ENCODE measurements at places on chromosomes 6 and 20.

DNA sequence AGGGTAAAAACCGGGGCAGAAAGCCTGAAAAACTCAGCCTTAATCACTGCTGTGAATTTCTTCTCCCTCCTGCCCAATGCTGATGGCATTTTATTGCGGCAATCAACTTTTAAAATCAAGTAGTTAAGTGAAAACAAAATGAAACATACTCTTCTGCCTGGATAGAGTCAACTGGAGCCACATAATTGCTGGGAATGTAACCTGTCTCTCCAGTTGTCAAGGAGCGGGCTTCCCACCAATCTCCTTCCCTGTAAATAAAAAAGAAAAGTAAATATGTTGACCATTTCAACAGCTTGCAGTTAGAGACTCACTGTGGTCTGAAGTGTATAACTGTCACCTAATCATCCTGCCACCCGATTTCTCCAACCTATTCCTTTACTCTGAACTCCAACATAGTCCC is 102.1 kb upstream of the TRAF3IP2 start:
- DNase-seq = no peak

GRCh38 chr6:93182938-93183479 is 236.3 kb downstream of the EPHA7 start:
- no peak for DNase-seq

GRCh38 chr6:2307799-2308198 is 62.4 kb upstream of the GMDS start:
- DNase-seq = no peak

GRCh38 chr6:134413241-134413643 is 95.3 kb upstream of the SGK1 start:
- no peak for DNase-seq

DNA sequence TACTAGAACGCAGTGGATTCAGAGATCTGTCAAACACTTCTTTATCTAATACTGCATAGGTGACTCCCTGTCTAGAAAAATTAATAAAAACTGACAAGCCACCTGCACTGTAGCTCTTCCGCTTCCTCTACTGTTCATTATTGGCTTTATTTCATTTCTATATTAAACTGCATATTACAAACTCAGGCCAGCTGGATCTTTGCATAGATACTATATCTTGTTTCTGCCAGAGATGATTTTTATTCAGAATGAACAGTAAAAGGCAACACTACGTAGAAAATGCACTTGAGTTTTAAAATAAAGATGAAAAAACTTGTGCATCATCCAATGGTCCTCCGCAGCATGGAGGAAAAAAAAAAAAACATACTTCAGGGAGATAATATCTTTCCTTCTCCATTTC is 508.3 kb downstream of the PRKN start:
- DNase-seq = no peak

GRCh38 chr20:46111028-46111835 is 6.9 kb upstream of the CD40 start:
- no peak for DNase-seq

DNA sequence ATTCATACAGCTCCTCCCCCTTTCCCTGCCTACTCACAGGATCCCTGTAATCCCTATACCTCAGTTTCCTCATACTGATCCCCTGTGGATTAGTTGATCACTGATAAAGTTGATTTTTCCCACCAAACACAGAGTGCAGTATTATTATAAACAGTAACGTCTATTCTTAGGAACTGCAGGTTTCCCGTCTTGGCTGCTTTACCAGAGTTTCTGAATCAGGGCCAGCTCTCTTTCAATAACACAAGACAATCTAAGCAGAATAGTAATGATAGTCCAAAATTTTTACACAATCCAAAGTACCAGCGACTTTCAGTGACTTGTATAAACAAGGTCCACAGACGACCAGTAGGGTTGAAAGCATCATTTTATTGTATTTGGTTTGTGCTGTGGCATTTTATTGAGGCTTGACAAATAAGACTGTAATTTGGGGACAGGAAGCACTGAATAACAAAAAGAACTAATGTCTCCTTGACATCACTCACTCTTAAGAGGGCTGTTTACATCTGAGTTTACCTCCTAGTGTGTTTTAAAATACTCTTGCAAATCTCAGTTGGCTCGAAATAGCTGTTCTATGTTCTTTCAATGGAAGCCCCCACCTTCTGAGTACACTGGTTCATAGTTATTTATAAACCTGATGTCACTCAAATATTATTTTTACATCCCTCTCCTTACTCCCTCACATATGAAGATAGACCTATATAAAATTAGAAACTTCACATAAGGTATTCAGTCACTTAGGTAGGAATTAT is 6.1 kb upstream of the JARID2 start:
- DNase-seq = no peak

GRCh38 chr6:19301980-19302379 is 535.2 kb upstream of the ID4 start:
- DNase-seq = no peak

- DNase-seq = no peak
These were observed 81.8 kb downstream of the JAG1 start for GRCh38 chr20:10591946-10592521.

DNA sequence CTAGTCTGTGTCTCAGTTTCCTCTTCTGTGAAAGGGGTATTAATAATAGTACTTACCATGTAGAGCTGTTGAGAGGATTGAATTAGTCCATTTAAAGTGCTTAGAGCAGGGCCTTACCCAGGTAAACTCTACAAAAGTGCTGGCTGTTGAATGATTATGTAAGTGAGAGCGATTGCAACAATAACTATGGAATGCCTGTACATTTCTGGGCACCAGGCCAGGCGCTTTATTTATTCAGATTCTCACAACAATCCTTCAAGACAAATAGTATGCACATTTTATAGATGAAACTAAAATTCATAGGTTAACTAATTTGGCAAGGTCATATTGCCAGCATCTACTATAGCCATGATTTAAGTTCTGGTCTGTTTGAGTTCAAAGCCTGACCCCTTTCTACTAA is 78.3 kb upstream of the MMS22L start:
- no peak for DNase-seq

GRCh38 chr20:32521780-32522525 is 63.2 kb downstream of the NOL4L start:
- DNase-seq = peak; percentile 69

GRCh38 chr6:45419571-45420082 is 41.9 kb upstream of the SUPT3H start:
- peak; percentile 56 for DNase-seq

DNA sequence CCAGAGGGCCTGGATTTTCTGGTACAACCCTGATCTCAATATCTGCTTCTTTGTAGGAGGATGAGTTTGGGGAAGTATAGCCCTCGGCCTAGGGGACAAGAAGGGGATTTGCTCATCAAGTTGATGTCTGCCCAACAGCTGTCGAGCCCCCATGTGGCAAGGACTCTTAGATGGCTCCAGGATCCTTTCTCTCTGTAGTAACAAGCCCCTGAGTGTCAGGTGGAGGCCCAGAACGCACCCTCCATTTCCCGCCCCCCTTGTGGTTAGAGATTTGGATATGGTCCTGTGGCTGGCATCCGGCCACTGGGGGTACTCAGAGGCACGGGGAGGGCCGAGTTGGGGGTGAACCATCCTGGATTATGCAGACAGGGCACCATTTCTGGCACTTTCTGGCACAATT is 50.1 kb downstream of the CTCFL start:
- no peak for DNase-seq

DNA sequence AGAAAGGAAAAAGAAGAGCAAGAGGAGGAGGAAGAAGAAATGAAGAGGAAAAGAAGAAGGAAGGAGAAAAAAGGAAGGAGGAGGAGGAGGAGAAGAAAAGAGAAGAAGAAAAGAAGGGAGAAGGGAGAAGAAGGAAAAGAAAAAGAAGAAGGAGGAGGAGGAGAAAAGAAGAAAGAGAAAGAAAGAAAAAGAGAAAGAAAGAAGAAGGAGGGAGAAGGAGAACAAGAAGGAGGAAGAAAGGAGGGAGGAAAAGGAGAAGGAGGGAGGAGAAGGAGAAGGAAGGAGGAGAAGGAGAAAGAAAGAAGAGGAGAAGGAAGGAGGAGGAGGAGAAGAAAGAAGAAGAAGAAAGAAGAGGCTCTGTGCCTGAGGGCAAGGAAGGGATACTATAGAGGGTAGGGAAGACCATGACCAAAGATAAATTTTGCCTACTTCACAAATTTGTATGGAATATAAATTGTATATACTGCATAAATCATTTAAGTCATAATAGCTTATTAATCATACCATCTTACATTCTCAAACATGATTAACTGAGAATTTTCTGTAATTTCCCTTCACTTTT is 55.7 kb downstream of the SESN1 start:
- DNase-seq = no peak

- DNase-seq = no peak
These were observed 23.9 kb downstream of the SERPINB6 start for GRCh38 chr6:2947445-2947844.

DNA sequence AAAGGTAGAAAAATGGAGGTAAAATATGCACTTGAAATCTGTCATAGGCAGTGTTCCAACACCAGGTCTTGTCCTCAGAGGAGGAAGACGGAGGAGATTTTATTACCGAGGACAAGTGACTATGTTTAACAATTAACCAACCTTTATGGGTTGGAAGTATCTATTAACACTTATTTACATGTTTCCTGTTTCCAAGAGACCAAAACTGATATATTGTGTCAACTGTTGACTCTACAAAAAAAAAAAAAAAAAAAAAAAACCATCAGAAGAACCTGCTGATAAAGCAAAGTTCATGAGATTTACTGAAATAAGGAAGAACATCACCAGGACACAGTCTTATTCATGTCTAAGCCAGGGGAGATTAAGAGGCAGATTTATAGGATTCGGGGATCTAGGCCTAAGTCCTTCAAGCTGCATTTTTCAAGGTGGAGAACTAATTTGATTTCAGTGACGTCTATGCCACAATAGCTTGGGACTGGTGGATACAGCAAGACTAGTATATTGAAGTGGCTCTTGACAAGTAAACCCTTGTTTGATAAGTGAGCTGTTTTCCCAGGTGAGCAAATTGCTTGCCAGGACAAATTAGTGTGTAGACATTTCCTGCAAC is 126.6 kb upstream of the NAA20 start:
- no peak for DNase-seq

- DNase-seq = no peak
These were observed 38.3 kb downstream of the ENPP1 start for GRCh38 chr6:131846023-131846663.

- no peak for DNase-seq
These were observed 2.0 kb upstream of the MICA start for GRCh38 chr6:31401403-31401802.

DNA sequence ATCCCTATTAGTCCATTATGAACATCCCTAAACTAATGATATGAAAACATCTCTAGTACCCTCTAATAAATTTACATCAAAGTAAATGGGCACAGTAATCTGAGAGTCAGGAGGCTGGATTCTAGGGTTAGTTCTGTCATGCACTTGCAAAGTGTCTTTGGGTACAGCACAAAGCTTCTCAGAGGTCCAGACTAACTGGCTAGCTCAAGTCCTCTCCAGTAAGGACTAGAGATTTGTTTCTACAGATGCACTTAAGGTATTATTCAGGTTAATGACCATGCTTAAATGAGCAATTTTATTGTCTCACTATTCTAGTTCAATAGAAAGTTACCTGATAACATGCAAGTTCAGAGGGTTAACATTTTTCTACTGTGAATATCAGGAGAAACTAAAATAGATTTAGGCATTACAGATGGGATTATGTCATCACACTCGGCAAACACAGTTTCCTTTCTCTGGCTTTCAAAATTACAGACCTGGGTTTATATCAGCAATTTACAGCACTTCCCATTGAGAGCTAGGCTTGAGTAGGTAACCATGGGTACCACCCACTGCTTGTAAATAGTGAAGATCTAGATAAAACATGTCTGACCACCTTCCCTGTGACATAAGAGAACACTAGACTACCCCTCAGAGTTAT is 402.9 kb upstream of the RUNX2 start:
- DNase-seq = no peak

- DNase-seq = no peak
These were observed 21.6 kb downstream of the TCF15 start for GRCh38 chr20:588476-588875.

GRCh38 chr6:105483492-105483891 is 80.6 kb upstream of the PREP start:
- no peak for DNase-seq

DNA sequence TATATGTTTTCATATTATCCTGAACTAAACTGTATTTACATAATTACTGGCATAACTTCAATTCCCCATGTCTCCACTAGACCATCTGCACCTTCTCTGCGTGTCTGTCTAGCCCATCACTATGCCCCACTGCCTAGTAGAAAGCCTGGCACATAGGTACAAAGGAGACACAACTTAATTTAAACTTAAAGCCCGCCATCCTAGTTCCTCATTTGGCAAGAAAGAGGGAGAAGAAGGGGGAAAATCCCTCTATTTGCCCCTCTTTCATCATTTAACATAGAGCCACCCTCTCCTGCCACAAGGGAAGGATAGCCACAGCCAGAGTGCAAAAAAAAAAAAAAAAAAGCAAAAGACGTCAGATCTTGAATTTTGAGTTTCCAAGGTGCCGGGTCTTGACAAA is 1.8 kb downstream of the PKIG start:
- DNase-seq = no peak

DNA sequence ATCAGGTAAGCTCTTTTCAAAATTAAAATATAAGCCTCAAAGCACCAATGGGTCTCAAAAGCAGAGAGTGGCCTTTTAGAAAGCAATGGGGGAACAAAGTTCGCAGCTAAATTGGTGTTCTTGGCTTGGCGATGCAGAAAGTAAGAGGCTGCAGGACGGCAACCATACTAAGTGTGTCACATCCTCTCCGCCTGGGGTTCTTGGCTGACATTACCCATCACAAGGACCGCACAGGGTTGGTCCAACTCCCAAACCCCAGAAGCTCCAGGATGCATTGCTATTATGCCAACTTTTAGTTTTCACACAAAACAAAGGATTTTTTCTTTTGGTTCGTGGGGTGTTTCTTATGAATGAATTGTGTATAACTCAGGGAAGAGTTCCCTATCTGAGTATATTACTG is 124.8 kb downstream of the PRKN start:
- no peak for DNase-seq

DNA sequence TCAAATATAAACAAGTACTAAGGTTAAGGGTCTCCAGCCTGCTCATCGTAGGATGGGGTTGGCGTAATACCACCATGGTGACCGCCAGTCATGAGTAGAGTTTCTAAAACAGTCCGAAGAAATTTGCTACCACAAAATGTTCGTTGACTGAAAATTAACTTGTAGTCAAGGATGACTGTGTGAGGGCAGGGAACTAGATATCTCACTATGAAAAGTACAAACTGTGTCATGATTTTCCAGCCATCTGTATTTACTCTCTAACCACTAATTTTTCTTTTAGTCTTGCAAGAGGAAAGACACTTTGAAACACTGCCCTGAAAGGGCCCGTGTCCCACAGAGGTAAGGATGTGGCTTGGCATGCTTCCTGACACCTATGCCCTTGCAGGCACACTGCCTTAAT is 99.7 kb downstream of the IRF4 start:
- peak; percentile 32 for DNase-seq

GRCh38 chr6:25178336-25179035 is 100.7 kb upstream of the CARMIL1 start:
- no peak for DNase-seq

DNA sequence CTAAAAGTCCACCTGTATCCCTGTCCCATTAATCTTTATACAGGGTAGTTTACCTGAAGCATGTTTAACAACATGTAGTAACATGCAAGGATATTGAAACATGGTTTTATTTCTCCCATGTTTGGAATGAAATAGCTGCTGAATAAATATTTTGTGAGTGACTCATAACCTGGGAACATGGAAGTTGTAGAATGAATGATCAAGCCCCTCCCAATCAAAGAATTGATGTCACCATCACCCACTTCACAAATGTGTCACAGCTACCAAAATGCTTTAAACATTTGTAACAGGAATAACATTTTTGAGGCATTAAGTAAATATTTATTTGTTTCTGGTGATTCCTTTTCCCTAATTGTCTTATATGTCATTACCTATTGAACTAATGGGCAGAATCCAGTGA is 58.9 kb upstream of the TNFAIP3 start:
- no peak for DNase-seq

GRCh38 chr6:123869334-123869733 is 65.7 kb downstream of the NKAIN2 start:
- no peak for DNase-seq
